ENCODE measurements at places on chromosomes 5 and 9.
A peak's percentile ranks its signal among the peaks of the same experiment; 100 is the strongest.

GRCh38 chr5:135208903-135209721 is 175.1 kb upstream of the PITX1 start:
- peak; percentile 97 for DNase-seq

- DNase-seq: peak; percentile 79
Observed at GRCh38 chr5:23446424-23446823, 61.0 kb upstream of the PRDM9 start.

- DNase-seq: no peak
Observed at GRCh38 chr9:126229501-126229900, 97.1 kb upstream of the MVB12B start.

GRCh38 chr5:13217636-13218035 is 726.9 kb downstream of the DNAH5 start:
- peak; percentile 1 for DNase-seq

DNA sequence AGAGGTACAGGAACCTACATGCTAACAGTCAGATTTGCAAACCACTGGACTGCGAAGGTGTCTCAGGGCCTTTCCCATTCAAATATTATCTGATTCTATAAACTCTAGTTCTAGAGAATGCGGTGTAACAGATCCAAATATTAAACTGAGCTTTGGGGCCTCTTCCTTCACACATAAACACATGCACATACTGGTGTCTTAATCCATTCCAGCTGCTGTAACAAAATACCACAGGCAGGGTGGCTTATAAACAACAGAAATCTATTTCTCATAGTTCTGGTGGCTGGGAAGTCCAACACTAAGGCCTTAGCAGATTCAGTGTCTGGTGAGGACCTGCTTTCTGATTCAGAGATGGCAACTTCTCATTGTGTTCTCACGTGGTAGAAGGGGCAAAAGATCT is 30.2 kb downstream of the RETREG1 start:
- DNase-seq: no peak

- DNase-seq: no peak
Observed at GRCh38 chr5:26674846-26675245, 363.5 kb downstream of the CDH9 start.

DNA sequence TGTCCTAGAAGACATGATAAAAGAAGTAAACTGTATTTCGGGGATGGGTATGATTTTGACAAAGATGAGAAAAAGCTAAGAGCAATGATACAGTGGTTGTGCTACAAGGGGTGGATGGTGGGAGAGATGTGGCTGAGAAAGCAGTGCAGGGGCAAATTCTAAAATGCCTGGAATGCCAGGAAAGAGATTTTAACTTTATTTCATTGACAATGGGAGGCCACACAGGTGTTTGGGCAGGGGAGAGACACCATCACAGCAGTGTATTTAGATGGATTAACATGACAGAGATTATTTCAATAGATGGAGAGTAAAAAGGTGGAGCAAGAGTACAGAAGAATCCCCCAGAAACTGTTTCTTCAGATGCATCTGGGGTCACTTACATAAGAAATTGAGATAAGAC is 71.2 kb downstream of the MAMDC2 start:
- no peak for DNase-seq

DNA sequence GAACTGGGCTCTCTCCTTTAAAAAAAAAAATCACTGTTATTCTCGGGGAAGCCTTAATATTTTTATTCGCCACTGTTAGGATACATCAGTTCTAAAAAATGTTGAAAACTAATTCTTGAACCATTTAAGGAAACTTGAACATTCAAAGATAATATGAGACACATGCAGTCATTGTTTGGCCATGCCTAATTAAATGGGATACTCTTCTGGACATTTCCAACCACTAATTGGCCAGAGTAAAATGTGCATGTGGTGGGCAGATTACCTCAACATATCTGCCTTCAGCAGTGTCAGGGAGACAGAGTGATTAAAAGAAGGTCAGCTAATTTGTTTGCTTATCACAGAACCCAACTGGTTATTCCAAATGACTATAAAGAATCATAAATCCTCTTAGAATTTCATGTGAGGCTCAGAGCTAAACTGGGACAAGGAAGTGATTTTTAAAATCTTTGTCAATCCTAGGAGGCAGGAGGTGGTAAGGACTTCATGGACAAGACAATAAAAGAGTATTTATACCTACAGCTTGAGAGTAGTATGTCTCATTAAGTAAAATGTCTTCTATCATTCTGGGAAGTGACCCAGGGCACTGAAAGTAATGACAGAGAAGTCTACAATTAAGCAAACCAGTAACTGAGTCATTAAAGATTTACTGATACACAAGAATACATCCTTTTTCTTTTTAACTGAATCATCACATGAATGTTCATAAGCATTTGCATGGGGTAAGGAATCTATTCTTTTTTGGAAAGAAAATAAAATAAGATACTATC is 242.9 kb upstream of the TRPM3 start:
- DNase-seq: no peak

- peak; percentile 60 for DNase-seq
Observed at GRCh38 chr9:92035146-92035545, 80.1 kb downstream of the SPTLC1 start.

- peak; percentile 75 for DNase-seq
Observed at GRCh38 chr5:137186759-137187461, 312.2 kb downstream of the SPOCK1 start.

DNA sequence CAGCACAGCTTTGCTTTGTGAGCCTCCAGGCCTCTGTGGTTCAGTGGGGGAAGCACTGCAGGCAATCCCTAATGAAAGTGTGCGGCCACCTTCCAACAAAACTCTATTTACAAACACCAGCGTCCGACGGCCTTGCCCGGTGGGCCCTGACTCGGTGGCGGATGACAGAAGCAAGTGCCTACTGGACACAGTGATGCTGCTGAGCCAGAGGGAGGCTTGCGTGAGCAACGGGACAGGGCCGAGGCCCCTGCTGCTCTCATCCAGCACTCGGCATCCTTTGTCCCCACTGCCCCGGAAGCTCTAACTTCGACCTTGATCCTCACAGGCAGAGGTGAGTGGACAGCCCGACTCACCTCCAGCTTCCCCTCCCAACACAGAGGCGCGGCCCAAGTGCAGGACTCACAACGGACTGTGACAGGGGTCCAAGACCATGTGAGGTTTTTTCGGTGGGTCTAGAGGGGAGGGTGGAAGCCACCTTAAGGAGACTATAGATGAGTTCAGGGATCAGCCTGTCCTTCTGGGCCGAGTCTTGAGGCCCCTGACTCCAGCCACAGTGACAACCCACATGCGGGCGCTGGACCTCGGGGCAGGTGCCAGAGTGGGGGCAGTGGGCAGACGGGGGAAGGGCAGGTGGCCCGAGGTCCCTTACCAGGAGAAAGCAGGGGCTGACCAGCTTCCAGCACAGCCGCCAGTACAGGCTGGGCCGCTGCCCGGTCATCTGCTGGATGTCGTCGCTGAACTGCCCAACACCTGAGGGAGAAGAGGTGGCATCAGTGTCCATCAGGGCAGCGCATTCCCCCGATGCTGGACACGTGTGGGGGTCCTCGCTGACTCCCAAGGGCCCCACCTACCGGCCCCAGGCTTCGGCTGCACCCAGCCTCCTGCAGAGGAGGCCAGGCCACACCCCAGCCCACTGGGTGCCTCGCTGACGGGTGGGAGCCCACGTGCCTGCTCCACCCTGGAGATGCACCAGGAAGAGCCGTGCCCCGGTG is 39.4 kb downstream of the SLC6A3 start:
- no peak for DNase-seq

GRCh38 chr5:59007460-59008063 is 424.7 kb downstream of the RAB3C start:
- peak; percentile 55 for DNase-seq

Data from cardiac fibroblast (primary cell).